ENCODE measurements at places on chromosomes 11 and 22. TPM values are rescaled to one million over a fixed set of nuclear protein-coding genes. Genes with fewer than 3 reads are reported as not detected.

The MYEOV gene
- 4.2 TPM for total RNA-seq

The SYT13 gene
- total RNA-seq: 0.30 TPM

The DAGLA gene
- total RNA-seq: 1.1 TPM

The MFRP gene
- total RNA-seq: 0.10 TPM

The TTC36 gene
- 0.79 TPM for total RNA-seq

The B4GALNT4 gene
- total RNA-seq: 10.8 TPM

The OR8G5 gene
- total RNA-seq: not detected

The AMPD3 gene
- total RNA-seq: 6.9 TPM

The MLC1 gene
- total RNA-seq: 3.1 TPM

The OR4X1 gene
- not detected for total RNA-seq

The RNF215 gene
- total RNA-seq: 6.5 TPM

The CXCR5 gene
- total RNA-seq: not detected

The MS4A3 gene
- 18.1 TPM for total RNA-seq

The NXPE1 gene
- total RNA-seq: not detected

The XNDC1N gene
- total RNA-seq: 14.1 TPM

The OR6T1 gene
- total RNA-seq: not detected

The TRMU gene
- total RNA-seq: 29.8 TPM

The MIAT gene
- total RNA-seq: 2.5 TPM

The OR52J3 gene
- total RNA-seq: not detected

The TMA7B gene
- 0.30 TPM for total RNA-seq

The ACTN3 gene
- total RNA-seq: 13.5 TPM

The TSKU gene
- total RNA-seq: 19.9 TPM

The PATE2 gene
- total RNA-seq: not detected

The FBLN1 gene
- total RNA-seq: 117 TPM

The C11orf21 gene
- total RNA-seq: 2.0 TPM

The TRIM48 gene
- total RNA-seq: not detected

The MS4A7 gene
- total RNA-seq: 8.4 TPM

The NOX4 gene
- 2.4 TPM for total RNA-seq

The ANKRD49 gene
- 12.7 TPM for total RNA-seq

All from skin of body (tissue), 3 donors.